Stimulated activated memory B cell treated with anti-CD40 and anti-IgM and Interleukin-4, amounts not matched to agents 10 μg/mL and 1 μg/mL and 100 μg/mL, for 72 hours (primary cell): ENCODE measurements at places on chromosomes 13 and 19.

- no peak for ATAC-seq
Measured at GRCh38 chr13:38628554-38628953, 58.3 kb upstream of the FREM2 start.

DNA sequence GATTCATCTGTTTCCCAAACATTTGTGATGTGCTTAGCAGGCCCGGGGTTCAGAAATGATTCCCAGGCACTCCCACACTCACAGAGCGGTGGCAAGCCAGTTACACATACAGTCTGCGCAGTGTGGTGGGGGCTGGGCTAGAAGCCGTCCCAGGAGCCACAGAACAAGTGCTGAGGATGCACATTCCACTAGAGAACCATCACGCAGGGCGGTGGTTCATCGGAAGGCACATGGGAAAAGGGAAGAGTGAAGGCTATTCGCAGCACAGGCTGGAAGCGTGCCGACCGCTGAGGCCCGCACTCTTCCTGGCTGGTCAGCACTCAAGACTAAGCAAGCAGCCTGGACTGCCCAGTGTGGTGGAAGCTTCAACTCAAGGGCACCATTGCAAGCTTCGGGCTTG, 126.3 kb upstream of the SLC7A1 start:
- no peak for ATAC-seq

DNA sequence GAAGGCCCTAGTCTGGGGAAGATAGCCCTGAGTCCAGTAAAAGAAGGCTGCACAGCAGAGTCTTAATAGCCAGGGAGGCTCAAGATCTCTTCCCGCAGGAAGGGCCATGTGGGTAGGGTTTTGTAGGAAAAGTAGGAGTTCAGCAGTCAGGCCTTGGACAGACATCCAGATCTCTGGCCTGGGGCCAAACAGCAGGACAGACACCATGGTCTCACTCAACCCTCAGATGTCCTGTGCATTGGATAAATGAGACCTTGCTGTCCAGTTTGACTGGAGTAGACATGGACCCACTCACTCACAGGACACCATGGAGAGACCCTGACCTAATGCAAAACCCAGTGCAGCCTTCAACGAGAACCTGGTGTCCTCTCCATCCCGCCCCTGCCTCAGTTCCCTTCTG, 3.9 kb downstream of the OCEL1 start:
- ATAC-seq: no peak

DNA sequence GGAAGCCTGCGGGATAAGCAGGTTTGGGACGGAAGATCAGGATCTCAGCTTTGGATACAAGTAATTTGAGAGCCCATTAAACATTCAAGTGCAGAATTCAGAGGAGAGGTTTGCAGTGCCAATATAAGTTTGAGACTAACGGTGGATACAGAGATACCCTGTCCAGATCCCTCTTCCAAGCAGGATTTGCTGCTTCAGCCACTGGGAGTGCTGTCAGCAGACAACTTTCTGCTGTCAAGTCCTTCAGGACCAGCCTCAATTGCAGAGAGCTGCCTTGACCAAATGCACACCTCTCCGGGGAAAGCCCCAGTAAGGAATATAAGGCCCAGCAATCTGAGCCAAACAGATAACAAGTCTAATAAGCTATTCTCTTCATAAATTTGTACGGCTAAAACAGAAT, 46.1 kb upstream of the ZNF780A start:
- no peak for ATAC-seq

DNA sequence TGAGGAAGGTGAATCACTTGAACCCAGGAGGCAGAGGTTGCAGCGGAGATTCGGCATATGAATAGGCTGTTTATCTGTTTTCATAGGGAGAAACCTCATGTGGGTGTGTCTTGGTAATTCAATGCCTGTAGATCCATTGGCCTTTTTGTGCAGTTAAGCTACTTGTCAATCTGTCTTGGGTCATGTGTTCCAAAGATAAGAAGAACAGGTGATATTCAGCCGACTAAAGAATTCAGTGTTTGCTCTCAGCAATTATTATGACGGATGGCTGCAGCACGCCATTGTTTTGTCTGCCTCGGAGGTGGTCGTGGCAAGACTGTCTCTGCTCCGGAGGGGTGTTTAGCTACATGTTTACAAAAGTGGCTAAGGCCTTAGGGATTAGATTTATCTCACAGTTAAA, 573.0 kb upstream of the PCDH9 start:
- ATAC-seq: no peak

GRCh38 chr13:106295971-106296370, 239.5 kb downstream of the EFNB2 start:
- no peak for ATAC-seq

DNA sequence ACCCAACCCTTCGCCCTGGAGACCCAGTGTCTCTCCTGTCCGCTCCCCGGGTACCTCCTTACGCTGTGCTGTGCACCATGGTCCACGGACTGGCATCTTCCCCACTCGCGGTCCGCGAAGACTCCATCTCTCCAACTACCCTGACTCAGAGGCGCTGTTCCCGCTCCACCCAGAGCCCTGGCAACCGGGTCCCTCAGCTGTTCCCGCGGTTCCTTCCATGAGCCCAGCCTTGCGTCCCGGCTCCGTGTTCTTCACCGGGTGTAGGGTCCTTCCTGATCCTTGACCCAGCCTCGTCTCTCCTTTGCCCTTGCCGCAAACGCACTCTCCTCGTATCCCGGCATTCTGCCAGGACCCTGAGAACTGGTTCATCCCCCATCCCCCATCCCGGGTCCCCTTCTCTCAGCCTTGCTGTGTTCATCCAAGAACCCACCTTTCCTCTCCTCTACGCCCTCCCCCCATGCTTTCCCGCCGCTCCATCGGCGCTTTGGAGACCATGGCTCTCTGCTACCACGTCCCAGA, 664 bp downstream of the ICAM5 start:
- ATAC-seq: no peak
